Stimulated activated CD4-positive, alpha-beta T cell treated with anti-CD3 and anti-CD28 coated beads, TNF-alpha, amount 100 ng/mL, for 4 hours (primary cell): ENCODE measurements at places on chromosomes 12 and 14.

GRCh38 chr12:45446013-45446412 is 230.1 kb downstream of the ANO6 start:
- DNase-seq, result no peak

DNA sequence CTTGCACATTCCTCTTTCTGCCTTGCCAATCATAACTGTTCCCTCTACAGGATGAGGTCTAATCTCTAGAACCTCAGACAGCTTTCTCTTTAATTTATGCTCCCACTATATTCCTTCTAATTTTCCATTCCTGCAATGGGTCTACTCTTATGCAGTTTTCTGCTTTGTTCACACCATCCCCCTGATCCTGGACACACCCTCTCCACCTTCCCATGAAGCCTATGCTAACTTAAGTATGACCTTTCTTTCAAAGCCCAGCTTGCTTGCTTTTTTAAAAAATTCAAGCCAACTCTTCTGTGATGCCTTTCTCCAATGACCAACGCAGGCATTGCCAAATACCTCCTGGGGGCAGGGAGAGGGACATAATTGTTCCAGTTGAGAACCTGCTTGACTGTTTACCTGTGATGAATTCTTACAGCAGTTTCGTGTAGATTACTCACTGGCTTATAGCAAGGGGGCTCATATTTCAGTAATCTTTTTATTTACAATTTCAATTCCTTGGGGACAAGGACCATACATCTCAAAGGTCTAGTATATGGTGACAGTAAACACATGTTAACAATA is 7.8 kb downstream of the SLC38A1 start:
- no peak for DNase-seq

GRCh38 chr12:45509187-45509586 is 220.3 kb upstream of the ARID2 start:
- DNase-seq, result no peak

GRCh38 chr12:57175428-57176138 is 28.2 kb upstream of the LRP1-AS start:
- peak; percentile 29 for DNase-seq

GRCh38 chr14:67957946-67958345 is 138.4 kb downstream of the RAD51B start:
- no peak for DNase-seq

GRCh38 chr12:115147916-115148315 is 463.9 kb upstream of the TBX3 start:
- DNase-seq, result no peak

- DNase-seq, result no peak
Observed at GRCh38 chr12:83985084-83985483, 927.5 kb downstream of the SLC6A15 start.
